Stimulated activated effector memory CD8-positive, alpha-beta T cell treated with anti-CD3 and anti-CD28 coated beads, Interleukin-12 subunit alpha, Interleukin-12 subunit beta, amount 100 ng/mL, for 72 hours (primary cell): ENCODE measurements at places on chromosomes 11 and 22.

GRCh38 chr11:72240461-72241290 is 3.3 kb downstream of the PHOX2A start:
- no peak for DNase-seq

DNA sequence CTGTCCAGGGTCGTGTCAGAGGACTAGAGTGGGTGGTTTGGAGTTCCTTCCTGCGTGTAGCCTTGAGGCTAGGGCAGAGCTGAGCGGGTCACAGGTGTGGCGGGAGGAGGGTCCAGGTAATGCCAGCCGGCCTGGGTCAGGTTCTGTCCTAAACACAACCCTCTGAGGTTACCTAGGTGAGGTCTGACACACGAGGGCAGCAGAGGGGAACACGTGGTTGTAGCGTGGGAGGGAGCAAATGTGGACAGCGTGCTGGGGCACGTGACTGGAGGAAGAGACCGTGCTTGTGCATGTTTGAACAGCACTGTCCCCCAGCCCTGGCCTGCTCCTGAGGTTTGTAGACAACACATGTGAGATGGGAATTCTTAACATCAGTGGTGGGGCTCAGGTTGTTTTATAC is 13.1 kb downstream of the MOV10L1 start:
- DNase-seq: no peak

- DNase-seq: no peak
Observed at GRCh38 chr11:4809246-4809645, 5.1 kb upstream of the OR52R1 start.

DNA sequence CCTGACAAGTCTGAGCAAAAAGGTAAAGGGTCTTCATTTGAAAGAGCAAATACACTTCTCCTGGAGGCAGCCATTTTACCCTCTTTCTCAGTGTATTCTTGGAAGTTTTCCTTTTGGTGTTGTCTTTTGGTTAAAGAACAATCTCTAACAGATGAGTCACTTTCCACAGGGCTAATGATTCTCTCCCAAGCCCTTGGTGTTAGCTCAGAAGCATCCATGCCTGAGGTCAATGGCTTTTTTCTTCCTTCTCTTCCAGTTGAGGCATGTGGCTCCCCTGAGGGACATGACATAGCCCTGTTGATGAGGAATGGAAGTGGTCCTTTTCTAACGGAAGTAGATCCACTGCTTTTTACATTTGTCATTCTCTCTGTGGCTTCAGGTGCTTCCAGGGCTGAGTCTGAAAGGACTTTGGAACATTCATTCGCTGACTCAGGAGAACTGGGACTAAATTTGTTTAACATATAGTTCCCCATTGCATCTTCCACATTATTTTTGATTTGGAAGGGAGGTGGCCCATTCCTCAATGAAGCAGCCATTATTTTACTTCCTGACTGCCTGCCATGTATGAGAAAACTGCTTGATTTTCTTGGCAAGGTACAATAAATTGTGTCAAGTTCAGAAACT is 13.8 kb upstream of the POGLUT3 start:
- no peak for DNase-seq

DNA sequence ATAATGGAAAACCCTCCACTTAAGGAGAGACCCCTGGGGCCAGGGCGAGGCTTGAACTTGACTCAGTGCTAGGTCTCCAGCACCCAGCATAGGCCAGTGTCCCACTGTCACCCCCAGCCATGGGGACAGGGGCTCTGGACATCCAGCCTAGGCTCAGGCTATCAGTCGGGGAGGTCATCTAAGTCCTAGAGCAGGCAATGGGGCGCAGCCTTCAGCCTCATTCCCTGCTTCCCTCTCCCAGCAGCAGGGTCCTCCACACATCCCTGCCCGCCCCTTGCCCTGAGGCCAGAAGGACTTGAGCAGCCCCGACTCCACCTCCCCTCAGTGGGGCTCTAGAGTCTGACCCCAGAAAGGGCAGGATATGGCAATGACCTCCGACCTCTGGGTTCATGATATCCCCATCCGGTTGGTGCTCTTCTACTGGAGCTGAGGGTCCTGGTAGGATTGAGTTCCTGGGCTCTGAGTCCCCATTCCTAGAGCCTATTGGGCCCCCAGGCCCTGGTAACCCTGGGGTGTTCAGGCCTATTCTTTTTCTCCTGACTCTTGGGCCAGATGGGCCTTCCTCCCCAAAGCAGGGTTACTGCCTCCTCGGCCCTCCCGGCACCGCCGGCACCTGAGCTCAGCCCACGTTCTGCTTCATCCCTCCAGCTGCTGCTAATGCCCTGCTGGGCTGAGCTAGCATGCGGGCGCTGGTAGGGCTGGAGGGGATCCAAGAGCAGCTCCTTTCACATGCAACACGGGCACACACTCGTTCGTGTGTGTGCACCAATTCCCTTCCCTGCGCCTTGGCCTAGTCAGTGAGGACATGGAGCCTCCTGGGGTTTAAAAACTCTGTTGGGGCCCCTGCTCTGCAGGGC is 4.4 kb downstream of the CST6 start:
- DNase-seq: no peak

DNA sequence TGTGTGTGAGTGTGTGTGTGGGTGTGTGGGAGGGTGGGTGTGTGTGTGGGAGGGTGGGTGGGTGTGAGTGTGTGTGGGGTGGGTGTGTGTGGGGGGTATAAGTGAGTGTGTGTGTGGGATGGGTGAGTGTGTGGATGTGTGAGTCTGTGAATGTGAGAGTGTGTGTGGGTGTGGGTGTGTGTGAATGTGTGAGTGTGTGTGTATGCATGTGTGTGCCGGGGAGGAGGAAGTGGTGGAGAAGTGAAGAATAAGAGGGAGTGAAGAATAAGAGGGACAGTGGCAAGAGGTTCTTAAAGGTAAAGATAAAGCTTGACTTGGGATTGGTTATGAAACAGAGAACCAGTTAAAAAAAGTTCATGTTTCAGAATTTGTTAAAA is 54.0 kb downstream of the PRR5L start:
- DNase-seq: no peak

GRCh38 chr22:16819249-16819648 is 6.0 kb downstream of the XKR3 start:
- no peak for DNase-seq

GRCh38 chr11:119006656-119007055 is 8.7 kb downstream of the CENATAC start:
- no peak for DNase-seq

GRCh38 chr11:120061036-120061760 is 76.7 kb downstream of the TRIM29 start:
- DNase-seq: no peak

GRCh38 chr11:114098927-114099326 is 39.4 kb downstream of the ZBTB16 start:
- no peak for DNase-seq

GRCh38 chr11:1652026-1652425 is 22.5 kb downstream of the KRTAP5-5 start:
- no peak for DNase-seq

- no peak for DNase-seq
Observed at GRCh38 chr11:45736424-45736823, 68.5 kb upstream of the SLC35C1 start.

- DNase-seq: no peak
Observed at GRCh38 chr11:102266099-102266498, 51.2 kb upstream of the BIRC3 start.

- no peak for DNase-seq
Observed at GRCh38 chr22:23503736-23504440, 76.2 kb downstream of the IGLL1 start.

GRCh38 chr11:42840860-42841259 is 470.9 kb upstream of the API5 start:
- no peak for DNase-seq

DNA sequence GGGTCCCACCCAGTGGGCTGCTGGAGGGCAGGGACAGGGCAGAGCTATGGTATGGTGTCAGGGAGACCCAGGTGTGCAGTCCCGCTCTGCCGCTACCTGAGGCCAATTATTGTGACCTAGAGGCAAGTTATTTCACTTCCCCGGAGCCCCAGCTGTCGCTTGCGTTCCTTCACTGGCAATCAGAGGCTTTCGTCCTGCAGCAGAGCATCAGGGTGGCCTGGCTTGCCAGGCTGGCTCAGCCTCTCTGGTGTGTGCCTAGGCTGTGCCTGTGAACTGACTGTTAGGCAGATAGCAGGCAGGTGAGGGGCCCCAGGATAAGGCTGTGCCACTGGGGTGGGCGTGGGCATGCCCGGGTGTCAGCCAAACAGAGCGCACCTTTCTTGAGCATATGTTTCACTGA is 31.4 kb downstream of the GLB1L2 start:
- DNase-seq: no peak

DNA sequence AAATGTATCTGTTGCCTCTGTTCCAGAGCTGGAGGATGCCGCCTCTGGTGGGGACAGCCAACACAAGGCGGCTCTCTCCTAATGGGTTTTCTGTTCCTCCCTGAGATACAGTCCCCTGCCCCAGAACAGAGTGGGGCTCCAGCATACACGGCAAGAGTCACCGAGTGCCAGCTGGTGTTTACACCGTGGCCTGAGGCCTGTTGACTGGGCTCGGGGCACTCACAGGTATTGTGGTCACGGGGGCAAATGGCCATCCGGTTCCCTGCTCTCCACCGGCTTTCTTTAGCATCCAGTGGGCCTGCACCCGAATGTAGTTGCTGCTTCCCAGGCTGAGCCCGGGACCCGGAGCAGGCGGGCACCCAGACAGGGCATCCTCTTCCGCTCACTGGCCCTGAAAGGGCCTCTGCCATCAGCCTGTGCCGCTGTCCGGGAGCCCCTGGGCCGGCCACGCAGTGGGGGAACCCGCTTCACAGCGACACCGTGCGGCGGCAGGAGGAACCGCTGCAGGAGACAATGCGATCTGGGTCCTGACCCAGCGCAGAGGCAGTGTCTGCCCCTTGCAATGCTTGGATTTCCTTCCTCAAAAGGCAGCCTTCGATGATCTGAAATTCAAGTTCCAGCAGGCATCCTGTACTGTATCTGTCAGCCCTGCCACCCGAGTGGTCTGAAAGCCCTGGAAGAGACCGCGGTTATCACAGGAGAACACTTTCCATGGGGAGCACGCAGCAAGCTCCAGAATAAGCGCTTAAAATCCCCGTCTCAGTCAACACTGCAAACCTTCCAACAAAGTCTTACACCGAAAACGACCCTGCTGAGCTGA is 859 bp upstream of the KRTAP5-5 start:
- peak; percentile 81 for DNase-seq
